ENCODE measurements at places on chromosomes 11 and 22.

- ATAC-seq = no peak
Measured at GRCh38 chr22:46057246-46058090, 80.5 kb upstream of the WNT7B start.

DNA sequence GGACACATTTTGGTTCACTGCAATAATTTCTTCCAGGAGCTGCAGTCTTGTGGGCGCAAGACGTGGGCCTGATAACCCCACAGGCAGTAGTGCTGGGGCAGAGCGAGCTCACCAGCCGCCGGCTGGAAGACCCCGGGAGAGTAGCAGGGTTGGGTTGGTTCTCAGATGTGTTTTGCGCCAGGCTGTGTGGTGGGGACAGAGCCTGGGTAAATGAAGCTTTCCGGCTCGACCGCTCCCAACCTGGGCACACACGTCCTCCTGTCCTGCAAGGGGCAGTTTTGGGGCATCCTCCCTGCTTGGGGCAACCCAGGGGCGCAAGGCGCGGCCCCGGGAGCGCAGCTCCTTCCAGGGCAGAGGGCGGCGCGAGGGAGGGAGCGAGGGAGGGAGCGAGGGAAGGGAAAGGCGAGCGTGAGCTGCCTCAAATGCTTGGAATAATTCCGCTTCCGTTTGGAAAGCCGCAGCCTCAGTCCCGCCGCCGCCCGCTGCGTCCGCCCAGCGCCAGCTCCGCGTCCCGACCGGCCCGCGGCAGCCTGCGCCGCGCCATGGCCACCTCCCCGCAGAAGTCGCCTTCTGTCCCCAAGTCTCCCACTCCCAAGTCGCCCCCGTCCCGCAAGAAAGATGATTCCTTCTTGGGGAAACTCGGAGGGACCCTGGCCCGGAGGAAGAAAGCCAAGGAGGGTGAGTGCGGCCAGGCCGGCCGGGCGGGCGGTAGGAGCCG is at the start of gene PARVA:
PARVA (plus strand) TSS at position 466 of the 718 bp plus-strand sequence; CDS start at position 543, 77 bp downstream.
- peak; percentile 82 for ATAC-seq

DNA sequence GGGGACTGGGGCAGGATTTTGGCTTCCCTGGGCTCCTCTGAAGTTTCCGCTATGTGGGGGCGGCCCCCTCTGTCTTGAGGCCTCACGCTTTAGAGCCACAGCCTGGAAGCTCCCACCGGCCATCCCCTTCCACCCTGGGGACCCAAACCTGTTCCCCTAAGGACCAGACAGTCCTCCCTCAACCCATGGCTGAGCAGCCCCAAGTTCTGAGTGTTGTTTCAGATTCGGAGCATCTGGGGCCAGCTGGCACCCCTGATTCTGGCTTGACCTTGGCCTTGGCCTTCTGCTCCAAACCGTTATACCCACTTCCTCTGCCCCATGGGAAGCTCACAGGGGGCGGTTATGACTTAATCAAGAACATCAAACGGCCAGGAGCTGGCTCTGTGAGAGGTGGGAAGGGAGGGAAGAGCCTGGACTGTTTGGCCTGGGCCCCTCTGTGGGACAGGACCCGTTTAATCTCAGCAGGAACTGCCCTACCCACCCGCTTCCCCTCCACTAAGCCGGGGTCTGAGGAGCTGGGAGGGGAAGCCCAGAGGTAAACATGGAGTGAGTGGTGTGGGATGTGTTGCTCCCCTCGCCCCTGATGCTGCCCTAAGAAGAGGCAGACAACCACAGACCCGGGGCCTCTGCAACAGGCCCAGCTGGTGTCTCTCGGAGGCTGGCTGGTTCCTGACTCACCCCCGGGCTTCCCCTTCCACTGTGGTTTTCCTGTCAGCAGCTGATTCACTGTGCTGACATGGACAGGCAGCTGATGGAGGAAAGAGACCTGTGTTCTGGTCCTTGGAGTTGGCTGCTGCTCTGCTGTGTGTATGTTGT is 3.4 kb downstream of the CD82 start:
- ATAC-seq = no peak

GRCh38 chr22:38700270-38700788 is 414 bp downstream of the JOSD1 start:
- peak; percentile 53 for ATAC-seq

DNA sequence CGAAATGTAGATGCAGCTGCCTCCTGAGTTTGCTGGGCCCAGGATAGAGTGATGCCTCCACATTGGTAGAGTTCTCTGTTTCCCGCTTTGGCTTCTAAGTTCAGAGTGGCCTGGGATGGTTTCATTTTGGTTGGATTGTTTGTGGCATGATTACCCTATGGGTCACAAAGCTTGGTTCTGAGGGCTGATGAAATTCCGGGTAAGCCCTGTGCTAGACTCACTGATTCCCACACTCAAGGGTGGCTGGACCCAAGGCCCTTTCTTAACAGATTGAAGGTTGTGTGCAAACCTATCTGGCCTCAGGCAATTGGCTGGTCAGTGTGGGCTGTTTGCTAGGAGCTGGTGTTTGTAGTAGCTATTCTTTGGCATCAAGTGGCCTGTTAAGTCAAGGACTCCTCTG is 158.4 kb downstream of the MYO18B start:
- ATAC-seq = no peak

GRCh38 chr11:125688066-125688465 is 7.4 kb upstream of the ACRV1 start:
- no peak for ATAC-seq

DNA sequence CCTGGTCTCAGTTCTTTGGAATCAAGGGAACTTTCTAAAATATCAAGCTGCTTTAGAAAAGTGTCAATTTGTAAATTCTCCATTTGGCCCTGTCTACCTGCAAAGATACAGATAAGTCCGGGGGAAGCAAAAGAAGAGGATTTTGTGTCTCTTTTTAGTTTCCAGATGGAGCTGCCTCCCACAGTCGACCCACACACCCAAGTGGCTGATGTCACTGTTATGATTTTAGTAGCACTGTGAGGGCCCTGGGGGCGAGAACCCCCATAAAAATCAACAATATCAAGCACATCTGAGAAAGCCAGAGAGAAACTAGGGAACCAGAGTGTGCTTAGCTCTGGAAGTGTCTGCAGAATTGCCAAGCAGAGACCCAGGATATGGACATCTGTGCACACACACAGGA is 212.7 kb downstream of the LARGE1 start:
- ATAC-seq = no peak

- ATAC-seq = peak; percentile 91
Measured at GRCh38 chr11:79244241-79244772, 196.5 kb downstream of the TENM4 start.

GRCh38 chr11:93736129-93736528 is 5.2 kb downstream of the TAF1D start:
- no peak for ATAC-seq

- ATAC-seq = no peak
Measured at GRCh38 chr22:36406721-36407120, 19.0 kb upstream of the MYH9 start.

- ATAC-seq = peak; percentile 84
Measured at GRCh38 chr11:6468712-6469495, 4.8 kb downstream of the TRIM3 start.

- no peak for ATAC-seq
Measured at GRCh38 chr11:2096011-2096918, 42.9 kb downstream of the IGF2 start.

GRCh38 chr11:5691964-5692361 is 2.4 kb downstream of the TRIM22 start:
- no peak for ATAC-seq
